ENCODE measurements at places on chromosomes 1 and 21.

- no peak for DNase-seq
Measured at GRCh38 chr21:17988102-17988437, 168.9 kb upstream of the C21orf91 start.

DNA sequence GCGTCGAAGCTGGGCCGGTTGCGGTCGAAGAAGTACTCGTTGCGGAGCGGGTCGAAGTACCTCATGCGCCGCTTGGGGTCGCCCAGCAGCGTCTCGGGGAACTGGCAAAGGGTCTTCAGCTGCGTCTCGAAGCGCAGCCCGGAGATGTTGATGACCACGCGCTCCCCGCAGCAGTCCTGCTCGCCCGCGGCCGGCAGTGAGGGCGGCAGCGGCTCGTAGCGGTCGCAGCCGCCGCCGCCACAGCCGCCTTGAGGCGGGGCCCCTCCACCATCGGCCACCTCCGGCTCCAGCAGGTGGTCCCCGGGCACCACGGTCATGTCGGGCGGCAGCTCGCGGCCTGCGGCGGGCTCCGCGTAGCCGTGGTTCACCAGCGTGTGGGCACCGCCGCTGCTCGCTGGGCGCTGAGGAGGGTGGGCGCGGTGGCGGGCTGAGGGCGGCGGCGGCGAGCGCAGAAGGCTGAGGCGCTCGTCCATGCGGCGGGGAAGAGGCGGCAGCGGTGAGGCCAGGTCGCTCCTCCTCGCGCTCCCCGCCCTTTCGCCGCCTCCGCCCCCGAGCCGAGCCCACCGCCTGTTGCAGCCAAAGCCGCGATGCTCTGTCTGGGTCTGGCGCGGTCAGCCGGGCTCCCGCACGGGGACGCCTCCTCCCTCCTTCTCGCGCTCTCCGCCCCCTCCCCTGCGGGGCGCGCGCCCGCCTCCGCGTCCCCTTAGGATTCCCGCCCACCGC, at the start of gene KCNA3:
KCNA3 (minus strand) TSS at position 604 of the 723 bp plus-strand sequence; CDS start at position 473, 131 bp downstream.
- peak; percentile 8 for DNase-seq

GRCh38 chr1:248174521-248174920, at the start of gene OR2M2:
Gene OR2M2, plus strand, starts transcription at chr1:248174821. Its CDS starts 5,165 bp downstream, at chr1:248179986.
- no peak for DNase-seq

GRCh38 chr1:239617259-239617658, 230.9 kb downstream of the CHRM3 start:
- DNase-seq = no peak

- no peak for DNase-seq
Measured at GRCh38 chr1:7422561-7422960, 348.5 kb upstream of the VAMP3 start.

- no peak for DNase-seq
Measured at GRCh38 chr1:191963286-191963685, 195.0 kb upstream of the RGS18 start.

DNA sequence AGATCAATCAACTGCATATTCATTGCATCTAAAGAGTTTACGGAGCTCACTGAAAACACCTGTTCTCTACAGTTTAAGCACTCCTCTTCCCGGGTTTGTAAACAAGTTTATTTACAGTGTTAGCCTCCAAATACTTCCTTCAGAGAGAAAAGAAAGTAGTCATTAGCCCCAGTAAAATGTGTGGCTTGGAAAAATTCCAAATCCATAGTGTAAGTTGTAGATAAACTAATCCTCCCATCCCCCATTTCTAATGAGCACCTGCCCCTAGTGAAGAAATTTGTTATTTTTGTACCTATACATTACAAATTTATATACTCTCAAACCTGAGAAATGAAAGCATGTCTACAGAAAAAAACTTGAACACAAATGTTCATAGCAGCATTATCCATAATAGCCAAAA, 21.9 kb downstream of the PUM1 start:
- no peak for DNase-seq

DNA sequence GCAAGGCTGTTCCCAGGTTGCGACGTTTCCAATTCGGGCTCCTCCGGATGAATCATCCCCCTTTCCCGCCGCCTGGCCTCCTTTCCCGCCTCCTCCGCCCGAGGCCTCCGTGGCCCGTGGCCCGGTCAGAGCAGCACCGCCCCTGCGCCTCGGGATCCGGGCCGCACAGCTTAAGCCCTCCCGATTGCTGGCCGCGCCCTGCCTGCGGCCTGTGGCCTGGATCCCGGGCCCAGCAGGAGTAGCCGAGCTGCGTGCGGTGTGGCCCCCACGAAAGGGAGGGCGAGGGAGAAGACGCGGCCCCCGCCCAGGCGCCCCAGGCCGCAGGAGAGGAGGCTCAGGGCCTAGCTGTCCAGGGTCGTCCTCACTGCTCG, 1.0 kb downstream of the TMEM200B start:
- DNase-seq = peak; percentile 68
